ENCODE measurements at places on chromosomes 7 and 10.

DNA sequence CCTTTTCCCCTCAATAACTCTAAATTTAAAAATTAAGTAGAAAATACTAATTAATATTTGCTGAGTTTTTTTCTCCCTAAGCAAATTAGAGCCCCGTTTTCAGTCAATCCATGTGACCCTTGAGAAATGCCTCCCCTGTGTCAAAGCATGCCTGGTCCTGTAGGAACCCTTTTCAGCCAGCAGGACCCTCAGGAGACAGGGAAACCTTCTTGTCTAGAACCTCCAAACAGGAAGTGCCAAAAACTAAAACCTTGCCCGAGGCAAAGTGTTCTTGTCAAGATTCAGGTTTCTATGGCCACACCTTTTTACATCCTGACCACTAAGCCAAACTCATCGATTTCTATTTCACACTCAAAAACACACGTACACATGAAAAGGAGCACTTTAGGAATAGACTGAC lies 60.1 kb upstream of the NFE2L3 start:
- no peak for DNase-seq

- no peak for DNase-seq
These were observed 114.0 kb downstream of the INPP5A start for GRCh38 chr10:132651511-132652029.

GRCh38 chr10:92200564-92200963 lies 90.3 kb downstream of the CPEB3 start:
- no peak for DNase-seq

GRCh38 chr10:133163889-133164815 lies 4.1 kb downstream of the KNDC1 start:
- DNase-seq, result no peak

GRCh38 chr10:24866604-24867583 lies 85.5 kb downstream of the PRTFDC1 start:
- DNase-seq, result no peak

GRCh38 chr7:32539919-32540531 lies 44.7 kb downstream of the AVL9 start:
- DNase-seq, result no peak

DNA sequence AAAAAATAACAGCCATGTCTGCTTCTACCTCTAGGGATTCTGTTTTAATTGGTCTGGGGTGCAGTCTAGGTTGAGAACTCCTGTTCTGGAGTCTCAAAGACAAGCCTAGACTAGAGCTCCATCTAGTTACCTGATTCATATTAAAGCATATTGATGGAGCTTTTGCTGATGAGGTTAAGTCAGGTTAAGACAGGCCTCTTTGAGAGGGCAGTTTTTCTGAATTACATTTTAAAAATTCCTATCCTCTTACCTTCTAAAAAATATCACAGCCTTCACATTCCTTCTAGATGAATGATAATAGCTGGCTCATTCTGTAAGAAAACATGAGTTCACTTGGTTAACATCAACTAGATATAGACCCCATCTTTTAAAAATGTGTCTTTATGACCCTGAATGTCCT lies 28.9 kb downstream of the MGAM start:
- no peak for DNase-seq

GRCh38 chr10:12107781-12108180 lies 21.7 kb upstream of the SEC61A2 start:
- no peak for DNase-seq

GRCh38 chr10:113179265-113179664 lies 229.2 kb downstream of the TCF7L2 start:
- no peak for DNase-seq

DNA sequence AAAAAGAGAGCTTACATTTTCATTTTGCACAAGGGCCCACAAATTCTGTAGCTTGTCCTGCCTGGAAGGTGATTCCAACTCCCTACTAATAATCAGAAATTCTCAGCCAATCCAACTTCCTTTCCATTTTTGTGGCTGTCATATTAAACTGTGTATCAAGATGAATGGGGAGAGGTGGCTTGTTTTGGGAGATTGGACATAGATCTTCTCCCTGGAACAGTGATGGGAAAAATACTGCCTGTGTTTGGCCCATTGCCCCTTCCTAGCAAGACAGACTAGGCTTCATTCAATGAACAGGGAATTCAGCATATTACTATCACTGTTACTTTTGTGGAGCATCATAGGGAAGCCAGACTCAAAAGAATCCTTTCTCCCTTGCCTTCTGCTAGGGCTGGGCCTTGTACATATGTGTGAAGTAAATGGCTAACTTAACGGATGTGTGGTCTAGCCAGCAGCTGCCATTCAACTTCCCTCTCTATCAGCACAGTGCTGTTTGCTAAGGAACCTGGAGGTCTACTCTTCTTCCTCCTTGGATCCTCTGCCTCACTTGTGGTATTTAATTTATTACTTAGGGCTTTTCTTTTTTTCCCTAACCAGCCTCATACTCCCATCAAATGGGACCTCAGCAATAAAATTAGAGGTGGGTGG lies 326.0 kb downstream of the BICC1 start:
- no peak for DNase-seq

- DNase-seq, result no peak
These were observed 267.9 kb downstream of the MAGI2 start for GRCh38 chr7:79185605-79186004.

DNA sequence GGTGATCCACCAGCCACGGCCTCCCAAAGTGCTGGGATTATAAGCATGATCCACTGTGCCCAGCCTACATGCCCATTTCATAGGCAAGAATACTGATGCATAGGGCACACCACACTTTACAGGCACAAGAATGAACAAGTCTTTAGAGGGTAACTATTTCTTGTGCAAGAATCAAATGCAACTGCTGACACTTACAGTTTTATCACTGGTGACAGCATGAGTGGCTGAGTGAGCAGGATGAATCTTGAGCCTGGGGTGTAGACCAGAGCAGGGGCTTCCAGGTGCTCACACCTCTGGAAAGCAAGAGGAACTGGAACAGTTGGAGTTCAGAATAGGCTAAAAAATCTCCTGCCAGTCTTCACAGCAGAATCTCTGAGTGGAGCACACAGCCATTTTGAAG lies 287.5 kb downstream of the KCNMA1 start:
- DNase-seq, result no peak

- no peak for DNase-seq
These were observed 1.0 kb downstream of the SEPHS1 start for GRCh38 chr10:13347043-13347499.

DNA sequence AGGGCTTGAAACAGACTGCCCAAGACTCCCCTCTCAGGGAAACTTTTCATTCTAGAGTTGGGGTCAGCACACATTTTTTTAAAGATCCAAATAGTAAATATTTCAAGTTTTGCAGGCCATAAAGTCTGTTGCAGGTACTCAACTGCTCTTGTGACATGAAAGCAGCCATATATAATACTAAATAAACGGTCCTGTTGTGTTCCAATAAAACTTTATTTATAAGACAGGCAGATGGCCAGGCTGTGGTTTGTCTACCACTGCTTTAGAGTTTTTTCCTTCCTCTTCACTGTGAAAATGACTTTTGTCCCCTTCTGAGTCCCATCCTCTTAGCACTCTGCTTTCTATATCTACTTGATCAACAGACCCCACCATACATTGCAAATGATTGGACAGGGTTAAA lies 40.5 kb upstream of the TM9SF3 start:
- DNase-seq, result no peak
